ENCODE measurements at places on chromosomes 7 and 10. TPM values are rescaled to one million over a fixed set of nuclear protein-coding genes. Genes with fewer than 3 reads are reported as not detected.
A peak's percentile ranks its signal among the peaks of the same experiment; 100 is the strongest.

GRCh38 chr7:92813390-92814024 lies 22.9 kb downstream of the CDK6 start:
- no peak for DNase-seq

GRCh38 chr7:41928166-41928565 lies 225.3 kb upstream of the INHBA start:
- DNase-seq: no peak

GRCh38 chr10:96863922-96864543 lies 31.9 kb downstream of the LCOR start:
- peak; percentile 60 for DNase-seq

DNA sequence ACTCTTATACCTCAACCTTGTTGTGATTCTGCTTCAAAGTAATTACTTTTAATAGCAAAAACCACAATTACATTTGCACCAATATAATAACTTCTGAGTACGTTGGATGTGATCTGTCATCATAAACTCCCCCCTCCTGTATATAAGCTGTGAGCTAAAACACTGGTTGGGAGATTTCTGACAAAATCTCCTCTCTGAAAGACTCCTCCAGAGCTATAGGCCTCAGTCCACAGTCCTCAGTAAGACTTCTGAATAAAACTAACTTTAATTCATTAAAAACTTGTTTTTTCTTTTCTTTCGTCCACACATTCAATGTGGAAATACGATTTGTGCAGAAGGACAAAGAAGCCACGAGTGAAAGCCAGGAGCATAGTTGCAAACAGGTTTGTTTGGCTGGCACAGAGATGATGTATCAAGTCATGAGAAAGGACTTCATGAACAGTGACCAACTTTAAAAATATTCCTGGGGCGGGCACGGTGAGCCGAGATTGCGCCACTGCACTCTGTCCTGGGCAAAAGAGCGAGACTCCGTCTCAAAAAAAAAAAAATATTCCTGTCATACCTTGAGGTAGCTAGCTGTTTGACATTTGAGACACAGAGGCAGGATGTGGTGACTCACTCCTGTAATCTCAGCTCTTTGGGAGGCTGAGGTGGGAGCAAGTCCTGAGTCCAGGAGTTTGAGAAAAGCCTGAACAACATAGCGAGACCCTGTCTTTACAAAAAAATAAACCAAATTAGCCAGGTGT lies 91.1 kb upstream of the ARHGAP21 start:
- DNase-seq: no peak

- DNase-seq: no peak
Measured at GRCh38 chr10:116450861-116451260, 23.2 kb downstream of the PNLIPRP3 start.

GRCh38 chr7:91140286-91140685 lies 123.9 kb upstream of the FZD1 start:
- DNase-seq: no peak

GRCh38 chr10:102435529-102436233 lies 3.3 kb upstream of the CUEDC2 start:
- DNase-seq: peak; percentile 43

DNA sequence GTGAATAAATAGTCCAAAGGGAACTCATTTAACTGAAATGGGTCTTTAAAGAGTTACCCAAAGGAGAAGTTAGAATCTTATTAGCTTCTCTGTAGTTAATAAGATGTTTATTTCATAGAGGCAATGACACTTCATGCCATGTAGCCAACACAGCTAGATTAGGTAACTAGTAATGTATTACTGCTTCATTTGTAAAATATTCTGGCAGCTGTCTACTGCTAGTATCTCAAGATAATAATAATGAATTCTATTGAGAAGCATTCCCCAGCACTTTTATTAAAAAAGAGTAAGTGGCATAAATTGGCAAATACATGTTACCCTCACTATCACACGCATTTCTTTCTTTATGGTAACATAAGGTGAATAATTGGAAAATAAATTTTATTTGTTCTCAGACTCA lies 10.1 kb downstream of the PAPSS2 start:
- no peak for DNase-seq

- DNase-seq: no peak
Measured at GRCh38 chr10:101760510-101760909, 15.4 kb downstream of the FGF8 start.

DNA sequence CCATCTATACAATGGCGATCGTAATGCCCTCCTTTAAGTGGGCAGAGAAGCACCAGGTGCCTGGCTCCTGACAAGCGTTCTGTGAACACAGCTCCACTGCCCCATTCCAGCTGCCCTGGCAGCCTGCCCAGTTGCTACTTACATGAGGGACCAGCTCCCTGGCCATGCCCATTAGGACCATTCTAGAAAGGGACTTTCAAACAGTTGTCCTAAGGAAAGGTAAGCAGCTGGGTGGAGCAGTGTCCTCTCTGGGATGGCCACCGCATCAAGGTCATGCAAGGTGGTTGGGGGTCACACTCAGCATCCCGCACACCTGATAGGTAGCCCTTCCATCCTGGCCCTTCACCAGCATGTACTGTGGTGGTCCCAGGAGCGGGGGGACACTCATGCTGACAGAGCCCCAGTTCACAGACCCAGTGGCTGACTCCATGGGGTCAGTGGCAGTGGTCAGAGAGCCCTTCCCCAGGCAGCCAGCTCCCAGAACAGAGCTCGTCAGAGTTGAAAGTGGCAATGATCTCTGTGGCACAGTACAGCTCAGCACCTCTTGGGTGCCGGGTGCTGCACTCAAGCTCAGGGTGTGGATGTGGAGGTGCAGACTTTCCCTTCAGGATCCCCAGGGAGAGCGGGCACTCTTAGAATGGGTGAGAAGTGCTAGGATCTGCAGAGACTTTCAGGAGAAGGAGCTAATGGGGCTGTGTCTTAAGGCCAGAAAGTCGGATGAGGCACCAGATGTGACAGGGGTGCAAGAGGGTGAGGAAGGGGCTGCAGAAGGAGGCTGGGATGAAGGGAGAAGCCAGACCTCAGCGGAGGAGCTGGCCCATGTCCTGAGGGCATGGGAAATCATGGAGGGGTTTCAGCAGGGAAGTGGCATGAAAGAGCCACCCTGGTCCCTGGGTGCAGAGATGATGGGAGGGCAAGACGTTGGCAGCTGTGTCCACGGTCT lies 10.9 kb downstream of the MMRN2 start:
- DNase-seq: peak; percentile 54

DNA sequence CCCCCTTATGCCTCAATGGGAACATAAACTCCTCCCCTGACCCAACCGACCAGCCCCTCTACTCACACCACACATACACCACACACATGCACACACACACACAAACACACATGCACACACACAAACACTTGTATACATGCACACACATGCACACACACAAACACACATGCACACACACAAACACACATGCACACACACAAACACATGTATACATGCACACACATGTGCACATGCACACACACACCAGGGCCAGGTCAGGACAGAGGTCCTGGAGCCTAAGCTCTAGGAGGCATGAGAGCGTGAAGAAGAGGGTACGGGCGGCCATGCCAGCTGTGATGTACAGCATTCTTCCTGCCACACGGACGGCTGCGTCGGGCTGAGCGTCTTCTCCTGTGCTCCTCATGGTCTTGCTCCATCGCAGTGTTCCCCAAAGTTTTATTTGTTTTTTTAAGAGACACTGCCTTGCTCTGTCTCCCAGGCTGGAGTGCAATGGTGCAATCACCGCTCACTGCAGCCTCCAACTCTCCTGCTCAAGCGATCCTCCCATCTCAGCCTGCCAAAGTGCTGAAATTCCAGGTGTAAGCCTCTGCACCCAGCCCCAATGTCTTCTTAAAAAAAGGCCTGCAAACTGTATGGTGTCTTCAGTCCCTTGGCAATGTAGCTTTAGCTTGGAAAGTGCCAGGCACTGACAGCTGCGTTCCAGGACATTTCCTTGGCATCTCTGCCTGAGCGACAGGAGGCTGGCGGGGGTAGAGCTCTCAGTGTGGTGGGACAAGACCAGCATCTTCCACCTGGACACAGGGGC lies 38.8 kb upstream of the INPP5A start:
- no peak for DNase-seq

- no peak for DNase-seq
Measured at GRCh38 chr7:98266840-98267239, 14.6 kb upstream of the BRI3 start.

DNA sequence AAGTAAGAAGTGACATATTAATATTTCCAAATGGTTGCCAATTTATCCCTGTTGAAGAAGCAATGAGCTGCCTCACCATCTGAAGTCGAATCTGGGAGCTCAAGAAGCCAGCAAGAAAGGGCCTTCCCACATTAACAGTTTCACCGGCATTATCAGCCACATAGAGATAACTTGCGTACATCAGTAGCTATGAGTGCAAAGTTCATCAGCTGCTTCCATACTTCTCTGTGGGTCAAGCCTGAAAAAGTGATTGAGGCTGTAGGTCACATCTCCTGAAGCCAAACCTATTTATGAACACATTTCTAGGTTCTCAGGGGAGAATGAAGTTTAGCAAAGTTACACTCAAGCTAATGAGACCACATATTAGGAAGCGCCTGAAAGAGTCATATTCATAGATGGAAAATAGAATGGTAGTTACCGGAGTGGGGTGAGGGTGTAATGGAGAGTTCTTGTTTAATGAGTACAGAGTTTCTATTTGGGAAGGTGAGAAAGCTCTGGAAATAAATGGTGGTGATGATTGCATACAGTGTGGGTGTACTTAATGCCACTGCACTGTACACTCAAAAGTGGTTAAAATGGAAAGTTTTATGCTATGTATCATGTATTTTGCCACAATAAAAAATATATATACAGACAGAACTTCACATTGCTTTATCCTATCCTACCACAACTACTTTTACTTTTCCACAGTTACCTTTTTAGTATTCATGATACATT lies 189.3 kb upstream of the SP4 start:
- no peak for DNase-seq

DNA sequence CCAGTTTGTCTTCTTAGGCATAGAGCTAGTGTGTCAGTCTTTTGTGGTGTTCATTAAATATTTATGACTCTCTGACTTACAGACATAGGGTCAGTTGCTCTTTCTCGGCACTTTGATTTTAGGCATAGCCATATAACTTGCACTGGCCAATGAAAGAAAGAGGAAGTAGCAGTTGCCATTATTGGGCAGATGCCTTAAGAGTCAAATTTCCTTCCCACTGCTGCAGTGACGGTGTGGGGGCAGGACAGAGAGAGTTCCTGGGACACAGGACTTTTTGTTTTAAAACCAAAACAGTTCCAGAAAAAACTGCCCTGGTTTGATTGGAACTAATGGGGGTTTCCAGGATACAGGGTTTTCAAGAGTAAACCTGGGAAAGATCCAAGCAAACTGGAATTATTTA lies 60.2 kb upstream of the PHF14 start:
- DNase-seq: peak; percentile 48

DNA sequence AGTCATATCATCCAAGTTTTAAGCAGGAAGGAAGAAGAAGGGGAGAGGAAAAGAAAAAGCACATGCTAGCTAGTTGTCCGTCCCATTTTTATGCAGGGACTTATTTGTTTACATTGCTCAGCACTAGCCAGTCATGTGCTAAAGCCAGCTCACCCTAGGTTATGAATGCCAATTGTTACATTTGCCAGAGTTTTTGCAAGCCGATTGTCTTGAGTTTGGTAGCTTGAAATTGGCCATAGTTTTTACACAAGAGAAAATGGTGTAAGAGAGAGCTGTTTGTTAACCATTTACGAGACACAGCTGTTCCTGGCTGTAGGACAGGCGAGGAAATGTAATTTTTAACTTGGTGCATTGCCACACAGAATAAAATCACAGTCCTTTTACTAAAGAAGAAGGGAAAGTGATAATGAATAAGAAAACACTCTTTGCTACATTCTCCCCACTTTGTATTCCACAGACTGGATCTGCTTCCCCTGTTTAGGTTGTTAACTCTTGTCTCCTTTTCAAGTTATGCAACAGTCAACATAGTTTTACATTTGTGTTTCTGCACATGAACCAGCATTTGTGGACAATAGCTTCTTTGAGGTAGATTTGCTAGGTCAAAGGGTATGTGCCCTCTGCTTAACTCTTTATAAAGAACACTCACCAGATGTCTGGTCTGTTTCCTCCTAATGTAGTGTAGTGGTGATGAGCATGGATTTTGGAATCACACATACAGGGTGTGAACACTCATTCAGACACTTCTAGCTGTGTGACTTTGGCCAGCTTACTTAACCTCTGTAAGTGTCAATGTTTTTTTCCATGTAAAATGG lies 357.2 kb downstream of the LRMDA start:
- DNase-seq: peak; percentile 57

GRCh38 chr10:112605063-112605462 lies 158.0 kb downstream of the VTI1A start:
- DNase-seq: peak; percentile 16

DNA sequence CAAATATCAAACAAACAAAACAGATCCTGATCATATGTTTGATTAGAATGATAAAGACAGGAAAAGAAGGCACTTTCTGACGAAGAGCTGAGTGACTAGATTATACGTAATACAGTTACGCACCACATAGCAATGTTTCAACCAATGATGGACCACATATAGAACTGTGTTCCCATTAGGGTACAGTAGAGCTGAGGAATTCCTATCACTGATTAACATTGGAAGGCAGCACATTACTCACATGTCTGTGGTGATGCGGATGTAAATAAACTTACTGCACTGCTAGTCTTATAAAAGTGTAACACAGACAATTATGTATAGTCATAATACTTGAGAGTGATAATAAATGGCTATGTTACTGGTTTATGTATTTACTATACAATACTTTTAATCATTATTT lies 98.3 kb downstream of the PTN start:
- no peak for DNase-seq

DNA sequence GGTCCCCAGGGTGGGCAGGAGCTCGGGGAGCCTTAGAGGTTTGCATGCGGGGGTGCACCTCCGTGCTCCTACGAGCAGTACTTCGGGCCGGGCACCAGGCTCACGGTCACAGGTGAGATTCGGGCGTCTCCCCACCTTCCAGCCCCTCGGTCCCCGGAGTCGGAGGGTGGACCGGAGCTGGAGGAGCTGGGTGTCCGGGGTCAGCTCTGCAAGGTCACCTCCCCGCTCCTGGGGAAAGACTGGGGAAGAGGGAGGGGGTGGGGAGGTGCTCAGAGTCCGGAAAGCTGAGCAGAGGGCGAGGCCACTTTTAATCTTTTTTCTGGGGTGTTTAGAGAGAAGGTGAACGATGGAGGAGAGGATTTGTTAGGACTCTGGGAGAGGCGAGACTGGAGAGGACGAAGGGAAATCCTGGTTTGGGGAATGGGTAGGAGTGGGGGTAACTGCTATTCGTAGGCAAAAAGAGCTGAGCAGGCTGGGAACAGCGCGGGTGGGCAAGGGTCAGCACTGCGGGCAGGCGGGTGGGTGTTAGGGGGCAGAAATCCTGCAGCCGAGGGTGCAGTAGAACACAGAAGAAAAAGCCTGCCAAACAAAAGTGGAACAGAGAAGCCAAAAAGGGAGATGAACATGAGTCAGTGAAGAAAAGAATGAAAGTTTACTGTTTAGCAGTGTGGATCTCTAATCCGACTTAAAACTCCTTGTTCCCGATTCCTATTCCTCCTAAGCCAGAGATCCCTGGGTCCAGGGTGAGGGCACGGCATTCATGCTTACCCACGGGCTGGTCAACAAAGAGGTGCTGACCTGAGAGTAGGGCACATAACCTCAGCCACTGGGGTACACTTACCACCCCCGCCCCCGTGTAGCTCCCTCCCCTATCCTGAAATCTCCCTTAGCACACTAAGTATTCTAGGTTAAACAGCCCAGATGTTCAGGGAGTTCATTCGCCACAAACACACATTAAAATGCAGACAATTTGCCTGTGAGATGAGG lies 26.9 kb downstream of the PRSS2 start:
- no peak for DNase-seq

HTRA1 gene
- 92.8 TPM for polyA plus RNA-seq

PLCE1 gene
- 40.8 TPM for polyA plus RNA-seq

SNX10 gene
- polyA plus RNA-seq: 1.7 TPM

ZNF37A gene
- 8.3 TPM for polyA plus RNA-seq

LIPJ gene
- not detected for polyA plus RNA-seq

GALNT17 gene
- 40.0 TPM for polyA plus RNA-seq

NODAL gene
- polyA plus RNA-seq: 0.18 TPM

SYT15B gene
- polyA plus RNA-seq: 0.80 TPM

Data from muscle of leg (tissue), 16 donors.